ENCODE measurements at places on chromosomes 16 and 17.

GRCh38 chr17:66538776-66539175 lies 236.4 kb downstream of the PRKCA start:
- no peak for DNase-seq

GRCh38 chr17:37494971-37495370 lies 5.3 kb downstream of the DUSP14 start:
- DNase-seq: no peak

- no peak for DNase-seq
Measured at GRCh38 chr17:49901460-49902331, 53.8 kb upstream of the TAC4 start.

GRCh38 chr16:11278681-11279628 lies 2.2 kb downstream of the PRM1 start:
- no peak for DNase-seq

- DNase-seq: peak; percentile 81
Measured at GRCh38 chr16:73210686-73211085, 162.8 kb upstream of the ZFHX3 start.

All from Jurkat, Clone E6-1 (cell line).